ENCODE measurements at places on chromosomes 2 and 18. TPM values are rescaled to one million over a fixed set of nuclear protein-coding genes. Genes with fewer than 3 reads are reported as not detected.

DNA sequence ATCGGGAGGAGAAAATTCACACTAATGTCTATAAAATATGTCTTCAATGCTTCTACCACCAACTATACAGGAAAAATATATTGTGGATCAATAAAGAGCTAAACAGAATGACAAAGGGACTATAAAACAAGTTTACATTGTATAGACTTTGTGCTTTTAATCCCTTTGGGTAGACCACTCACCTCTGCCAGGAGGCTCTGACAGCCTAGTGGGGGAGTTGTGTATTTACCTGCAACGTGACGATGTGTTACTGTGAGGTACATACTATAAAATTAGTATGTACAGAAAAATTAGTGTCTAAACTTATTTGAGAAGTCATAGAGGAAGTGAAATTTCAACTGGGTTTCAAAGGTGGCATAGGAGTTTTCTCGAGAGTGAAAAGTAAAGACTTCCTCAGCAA is 243.3 kb upstream of the REG3G start:
- DNase-seq: no peak

DNA sequence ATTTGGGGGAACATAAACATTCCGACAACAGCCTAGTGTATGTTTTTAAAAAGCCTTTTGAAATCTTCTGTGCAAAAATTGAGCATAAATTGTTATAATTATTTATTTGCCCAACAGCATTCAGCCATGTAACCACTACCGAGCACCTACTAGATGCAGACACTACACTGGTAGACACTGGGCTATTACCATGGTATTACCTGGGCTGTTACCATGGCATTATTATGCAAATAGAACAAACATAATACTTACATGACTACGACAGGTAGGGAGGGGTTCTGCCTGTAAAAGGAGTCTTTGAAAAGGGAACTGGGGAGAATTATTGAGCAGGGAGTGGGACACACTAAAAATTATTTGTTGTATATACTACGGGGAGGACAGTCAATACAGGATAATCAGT is 116.4 kb downstream of the MREG start:
- no peak for DNase-seq

- no peak for DNase-seq
Observed at GRCh38 chr2:159595410-159596046, 20.8 kb downstream of the BAZ2B start.

- no peak for DNase-seq
Observed at GRCh38 chr2:171124541-171124940, 36.2 kb downstream of the TLK1 start.

DNA sequence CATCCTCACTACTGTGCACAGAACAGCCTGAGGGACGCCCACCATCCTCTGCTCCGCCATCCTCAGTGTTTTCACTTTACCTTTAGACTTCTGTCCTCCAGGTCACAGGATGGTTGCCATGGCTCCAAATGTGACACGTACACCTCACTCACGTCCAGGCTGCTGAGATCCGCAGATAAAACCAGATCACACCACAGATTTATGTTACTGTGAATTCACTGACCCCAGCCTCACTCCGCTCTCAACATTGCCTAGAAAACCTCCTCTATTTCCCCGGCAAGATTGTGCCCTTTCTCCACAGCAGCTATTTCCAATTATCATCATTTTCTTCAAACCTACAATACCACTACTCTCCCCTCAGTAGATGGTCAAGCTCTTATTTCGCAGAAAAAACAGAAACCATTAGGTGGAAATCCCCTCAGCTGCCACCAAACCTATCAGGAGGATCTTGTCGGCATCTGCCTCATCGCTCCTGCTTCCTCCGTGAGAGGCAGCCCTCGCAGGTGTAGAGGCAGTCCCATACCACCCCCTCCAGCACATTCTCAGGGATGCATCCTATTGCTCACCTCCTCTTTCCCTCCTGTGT is 49.8 kb upstream of the SLC1A4 start:
- no peak for DNase-seq

DNA sequence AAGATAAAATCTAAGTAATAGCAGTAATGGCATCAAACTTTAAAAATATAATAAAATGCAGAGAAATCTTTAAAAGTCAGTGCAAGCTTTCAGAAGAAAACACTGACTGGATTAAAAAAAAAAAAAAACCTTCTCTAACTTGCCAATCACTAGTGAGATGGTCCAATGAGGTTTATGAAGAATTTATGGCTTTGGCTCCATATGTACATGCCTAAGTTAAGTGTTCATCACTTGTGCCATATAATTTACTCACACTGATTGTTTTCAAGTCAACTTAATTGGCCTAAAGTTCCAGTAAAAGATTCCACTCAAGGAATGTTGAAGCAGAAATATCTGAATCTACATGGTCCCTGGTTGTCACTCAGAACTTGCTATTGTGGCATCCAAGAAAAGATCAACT is 40.7 kb upstream of the RAB27B start:
- DNase-seq: no peak

DNA sequence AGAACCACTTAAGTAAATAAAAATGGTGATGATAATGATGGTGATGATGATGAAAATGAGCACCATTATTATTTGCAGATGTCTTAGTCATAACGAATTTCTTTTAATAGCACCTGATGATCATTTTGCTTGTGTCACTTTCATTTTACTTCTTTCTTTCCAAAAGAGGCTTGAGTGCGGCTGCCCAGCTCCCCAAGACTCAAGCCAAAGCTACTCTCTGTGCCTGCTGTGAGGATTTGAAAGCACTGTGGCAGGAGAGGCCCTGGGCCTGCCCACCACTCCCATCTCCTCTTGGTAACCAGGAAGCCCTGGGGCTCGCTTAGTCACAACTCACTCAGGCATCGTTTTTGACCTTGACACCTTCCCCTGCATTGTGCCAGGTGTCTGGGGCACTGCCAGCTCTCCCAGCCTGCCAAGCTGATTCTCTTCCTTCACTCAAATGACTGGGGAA is 41.2 kb downstream of the RPL37A start:
- DNase-seq: no peak

- no peak for DNase-seq
Observed at GRCh38 chr2:160838147-160838546, 322.1 kb upstream of the TANK start.

GRCh38 chr2:150531591-150531990 is 44.1 kb upstream of the RND3 start:
- no peak for DNase-seq

DNA sequence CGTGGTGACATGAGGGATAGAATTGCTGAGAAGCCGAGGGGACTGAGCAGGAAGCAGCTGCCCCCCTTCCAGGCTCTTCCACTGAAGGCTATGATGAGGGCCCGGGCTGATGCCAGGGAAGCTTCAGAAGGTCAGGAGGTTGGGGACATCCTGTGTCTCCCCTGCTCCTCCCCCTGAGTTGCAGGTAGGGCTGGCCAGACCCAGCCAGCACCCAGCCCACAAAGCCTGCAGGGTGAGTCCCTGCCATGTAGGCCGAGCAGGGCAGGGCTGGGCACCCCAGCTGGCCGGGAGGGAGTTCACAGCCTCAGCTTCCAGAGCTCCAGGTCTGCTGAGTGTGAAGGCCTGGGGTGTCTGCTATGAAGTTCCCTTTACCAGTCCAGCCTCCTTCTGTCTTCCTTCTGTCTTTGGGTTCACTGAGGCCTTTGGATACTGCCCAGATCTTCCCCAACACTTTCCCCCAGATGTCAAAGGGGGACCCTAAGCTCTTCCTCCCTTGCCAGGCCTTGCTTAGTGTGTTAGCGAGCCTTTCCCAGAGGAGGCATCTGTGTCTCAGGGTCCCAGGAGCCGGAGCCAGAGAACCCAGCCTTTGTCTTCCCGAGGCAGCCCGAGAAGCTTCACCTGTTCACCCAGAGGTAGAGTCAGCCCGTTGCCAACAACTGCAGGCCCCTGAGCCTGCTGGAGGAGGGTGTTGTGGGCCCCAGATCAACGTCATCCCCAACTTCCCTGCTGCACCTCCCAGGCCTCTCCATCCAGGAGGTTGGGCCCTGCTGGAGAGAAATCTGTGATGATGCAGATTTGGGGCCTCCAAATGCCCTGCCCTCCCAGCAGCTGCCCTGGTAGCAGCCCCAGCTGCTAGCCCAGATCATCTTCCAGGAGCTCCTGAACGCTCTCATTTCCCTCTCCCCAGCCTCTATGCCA is 3.6 kb upstream of the NCL start:
- DNase-seq: no peak

GRCh38 chr18:42780171-42780570 is 335.3 kb downstream of the RIT2 start:
- no peak for DNase-seq

DNA sequence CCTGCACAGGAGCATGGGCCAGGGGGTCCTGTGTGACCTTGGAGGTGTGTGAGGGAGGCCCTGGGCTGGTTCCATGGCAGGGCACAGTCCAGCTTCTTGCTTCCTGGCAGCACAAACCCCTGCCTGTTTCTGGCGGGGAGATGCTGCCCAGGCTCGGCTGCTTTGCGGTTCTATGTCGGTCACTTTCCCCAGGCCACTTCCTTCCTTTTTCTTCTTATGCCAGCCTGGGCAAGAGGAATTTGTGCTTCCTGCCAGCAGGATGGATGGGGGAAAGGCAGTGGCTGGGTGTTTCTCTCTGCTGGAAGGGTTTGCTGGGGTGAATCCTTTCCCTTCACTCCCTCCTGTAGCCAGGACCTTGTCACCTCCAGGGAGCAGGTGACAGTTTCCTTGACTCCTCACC is 24.3 kb downstream of the ASAP2 start:
- no peak for DNase-seq

DNA sequence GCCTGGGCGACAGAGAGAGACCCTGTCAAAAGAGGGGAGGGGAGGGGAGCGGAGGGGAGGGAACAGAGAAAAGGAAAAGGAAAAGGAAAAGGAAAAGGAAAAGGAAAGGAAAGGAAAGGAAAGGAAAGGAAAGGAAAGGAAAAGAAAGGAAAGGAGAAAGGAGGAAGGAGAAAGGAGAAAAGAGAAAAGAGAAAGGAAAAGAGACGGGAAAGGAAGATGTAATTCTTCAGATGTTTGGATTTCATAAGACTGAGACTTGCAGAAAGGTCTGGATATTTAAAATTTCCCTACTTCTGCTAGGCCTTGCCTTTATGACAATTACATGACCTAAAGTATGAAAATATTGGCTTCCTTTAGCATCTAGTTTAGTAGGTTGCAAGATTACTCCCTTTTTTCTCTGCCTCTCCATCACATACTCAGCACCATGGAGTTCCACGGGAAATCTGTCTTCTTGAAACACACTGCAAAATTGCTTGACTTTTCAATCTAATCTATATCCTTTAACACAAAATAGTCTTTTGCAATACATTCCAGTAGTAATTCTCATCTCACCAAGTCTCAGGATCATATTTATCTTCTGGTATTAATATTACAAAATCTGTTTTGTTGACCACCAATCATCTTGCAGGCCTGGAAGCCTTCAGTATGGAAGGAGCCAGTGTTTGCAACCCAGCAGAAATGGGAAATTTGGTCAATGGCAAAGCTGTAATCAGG is 383.5 kb downstream of the ZEB2 start:
- DNase-seq: no peak

- no peak for DNase-seq
Observed at GRCh38 chr2:63840081-63840784, 1.5 kb upstream of the UGP2 start.

The RNF152 gene
- polyA plus RNA-seq: 5.2 TPM

The ADGRF3 gene
- polyA plus RNA-seq: 0.16 TPM

The SCN3A gene
- 0.53 TPM for polyA plus RNA-seq

The SERPINB3 gene
- polyA plus RNA-seq: not detected

The TRIM54 gene
- polyA plus RNA-seq: 105 TPM

The ZNF892 gene
- 2.0 TPM for polyA plus RNA-seq

The IL36B gene
- not detected for polyA plus RNA-seq

The CD8A gene
- polyA plus RNA-seq: 0.22 TPM
